ENCODE measurements at places on chromosomes 11 and 22.

DNA sequence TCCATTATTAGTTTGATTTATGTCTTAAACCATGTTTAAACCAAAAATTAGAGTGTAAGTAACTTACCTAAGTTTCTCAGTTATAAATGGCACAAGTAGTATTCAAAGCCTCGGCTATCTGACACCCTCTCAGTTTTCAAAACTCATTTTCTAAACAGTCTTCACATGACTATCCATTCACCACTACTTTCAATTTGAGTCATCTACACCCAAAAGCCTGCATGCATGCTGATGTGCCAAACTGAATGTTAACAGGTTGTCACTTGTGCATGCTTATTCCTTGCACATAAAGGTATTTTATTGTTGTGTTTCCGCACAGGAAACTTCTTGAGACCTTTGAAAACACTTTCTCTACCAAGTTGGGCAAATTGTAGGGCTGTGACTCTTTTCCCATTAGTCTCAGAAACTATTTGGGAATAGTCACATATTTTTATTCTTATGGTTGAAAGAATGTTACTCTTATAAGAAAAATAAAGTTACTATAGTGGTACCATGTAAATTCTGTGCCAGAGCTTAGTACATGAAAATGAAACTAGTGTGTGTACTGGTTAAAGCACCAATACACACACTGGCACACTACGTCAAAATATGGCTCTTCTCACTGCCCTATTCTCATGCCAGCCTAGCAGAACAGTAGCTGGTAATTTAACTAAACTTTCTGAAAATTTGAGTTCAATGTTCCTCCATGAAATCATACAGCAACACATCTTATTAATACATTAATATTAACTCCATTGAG lies 2.2 kb upstream of the OR51E2 start:
- DNase-seq: no peak

DNA sequence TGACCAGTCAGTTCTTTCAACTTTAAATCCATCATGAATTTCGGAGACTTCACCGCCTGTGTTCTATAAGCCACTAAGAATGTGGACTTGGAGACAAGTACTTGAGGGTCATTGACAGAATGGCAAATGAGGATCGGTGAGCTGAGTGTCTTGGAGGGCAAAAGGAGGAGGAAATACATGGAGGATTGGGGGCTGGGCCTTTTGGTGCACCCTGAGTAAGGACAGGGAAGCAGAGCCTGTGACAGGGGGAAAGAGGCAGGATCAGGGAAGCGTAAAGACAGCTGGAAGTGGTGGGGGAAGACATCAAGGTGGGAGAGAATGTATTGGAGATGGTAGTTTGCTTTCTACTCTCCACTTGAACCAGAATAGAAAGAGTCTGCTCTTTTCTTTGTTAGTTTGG lies 70.4 kb upstream of the MTMR2 start:
- DNase-seq: no peak

GRCh38 chr11:117097389-117098268 lies 599 bp downstream of the SIK3 start:
- no peak for DNase-seq

DNA sequence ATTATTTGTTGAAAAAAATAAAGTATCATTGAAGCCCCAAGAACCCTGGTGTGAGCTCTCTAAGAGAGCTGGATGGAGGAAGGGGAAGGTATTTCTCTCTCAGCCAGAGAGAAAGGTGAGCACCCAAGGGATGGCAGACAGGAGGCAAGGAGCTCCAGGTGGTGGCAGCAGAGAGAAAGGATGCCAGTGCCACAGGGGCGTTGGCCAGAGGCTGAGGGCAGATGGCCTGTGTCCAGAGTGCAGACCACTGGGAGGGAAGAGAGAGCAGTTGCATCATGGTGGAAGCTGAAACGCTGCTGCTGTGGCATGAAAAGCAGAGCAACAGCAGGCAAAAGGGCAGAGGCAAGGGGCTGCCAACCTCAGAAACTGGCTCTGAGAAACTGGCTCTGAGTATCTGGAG lies 8.5 kb downstream of the SPON1 start:
- DNase-seq: peak; percentile 23

GRCh38 chr11:20158597-20159257 lies 1.5 kb downstream of the DBX1 start:
- DNase-seq: no peak

DNA sequence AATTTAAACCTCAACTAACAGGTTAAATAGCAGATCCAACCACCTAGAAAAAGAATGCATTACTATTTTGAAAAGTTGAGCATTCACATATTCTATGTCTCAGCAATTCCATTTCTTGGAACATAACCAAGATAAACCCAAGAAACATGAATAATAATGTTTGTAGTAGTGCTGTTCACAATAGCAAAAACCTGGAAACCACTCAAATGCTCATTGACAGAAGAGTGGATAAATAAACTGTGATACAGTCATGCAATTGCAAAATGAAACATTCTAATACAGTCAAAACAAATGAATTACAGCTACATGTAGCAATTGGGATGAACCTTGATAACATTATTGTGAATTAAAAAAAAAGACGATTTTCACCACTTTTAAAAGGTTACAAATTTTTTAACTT lies 162.8 kb upstream of the TMEM45B start:
- DNase-seq: no peak

DNA sequence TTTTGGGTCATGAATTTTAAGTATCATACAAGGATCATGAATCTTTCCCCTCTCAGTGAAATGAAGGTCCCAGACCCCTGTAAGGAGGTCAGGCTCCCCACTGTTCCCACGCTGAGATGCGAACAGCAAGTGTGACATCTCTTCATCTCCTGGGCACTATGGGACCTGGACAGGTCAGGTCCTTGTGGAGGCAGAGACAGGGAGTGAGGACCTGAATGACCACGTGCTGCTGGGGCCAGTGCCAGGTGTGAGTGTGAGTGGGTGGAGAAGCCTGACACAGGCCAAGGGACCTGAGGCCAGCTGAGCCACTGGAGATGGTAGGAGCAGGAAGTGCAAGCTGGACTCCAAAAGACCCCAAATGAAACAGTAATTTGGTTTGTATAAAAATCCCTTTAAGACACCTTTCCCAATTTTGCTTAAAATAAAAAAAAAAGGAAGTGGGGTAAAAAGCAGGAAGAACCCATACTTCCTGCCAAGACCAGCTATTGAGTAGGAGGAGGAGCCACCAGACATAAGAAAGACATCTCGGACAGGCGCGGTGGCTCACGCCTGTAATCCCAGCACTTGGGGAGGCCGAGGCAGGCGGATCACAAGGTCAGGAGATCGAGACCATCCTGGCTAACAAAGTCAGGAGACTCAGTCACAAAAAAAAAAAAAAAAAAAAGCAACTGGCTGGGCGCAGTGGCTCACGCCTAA lies 35.4 kb upstream of the SERPIND1 start:
- DNase-seq: no peak
